ENCODE measurements at places on chromosomes 7 and 10.

DNA sequence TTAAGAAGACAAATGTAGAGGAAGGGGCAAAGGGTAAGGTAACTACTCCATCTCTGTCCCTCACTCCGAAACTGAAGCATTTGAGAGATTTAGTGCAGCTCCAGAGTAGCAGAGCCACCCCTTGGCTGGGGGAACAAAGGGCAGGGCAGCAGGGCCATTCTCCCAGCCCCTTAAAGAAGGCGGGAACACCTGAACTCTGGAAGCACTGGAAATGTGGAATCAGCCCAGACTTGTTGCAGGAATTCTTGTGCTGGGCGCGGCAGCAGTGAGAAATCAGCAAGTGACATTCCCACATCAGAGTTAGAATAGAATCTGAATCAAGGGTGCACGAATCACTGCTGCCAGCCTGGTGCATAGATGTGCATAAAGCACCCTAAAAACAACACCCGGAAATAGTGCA, 34.4 kb upstream of the GRM8 start:
- DNase-seq = no peak

- DNase-seq = no peak
Measured at GRCh38 chr7:1985042-1985441, 247.7 kb downstream of the MAD1L1 start.

DNA sequence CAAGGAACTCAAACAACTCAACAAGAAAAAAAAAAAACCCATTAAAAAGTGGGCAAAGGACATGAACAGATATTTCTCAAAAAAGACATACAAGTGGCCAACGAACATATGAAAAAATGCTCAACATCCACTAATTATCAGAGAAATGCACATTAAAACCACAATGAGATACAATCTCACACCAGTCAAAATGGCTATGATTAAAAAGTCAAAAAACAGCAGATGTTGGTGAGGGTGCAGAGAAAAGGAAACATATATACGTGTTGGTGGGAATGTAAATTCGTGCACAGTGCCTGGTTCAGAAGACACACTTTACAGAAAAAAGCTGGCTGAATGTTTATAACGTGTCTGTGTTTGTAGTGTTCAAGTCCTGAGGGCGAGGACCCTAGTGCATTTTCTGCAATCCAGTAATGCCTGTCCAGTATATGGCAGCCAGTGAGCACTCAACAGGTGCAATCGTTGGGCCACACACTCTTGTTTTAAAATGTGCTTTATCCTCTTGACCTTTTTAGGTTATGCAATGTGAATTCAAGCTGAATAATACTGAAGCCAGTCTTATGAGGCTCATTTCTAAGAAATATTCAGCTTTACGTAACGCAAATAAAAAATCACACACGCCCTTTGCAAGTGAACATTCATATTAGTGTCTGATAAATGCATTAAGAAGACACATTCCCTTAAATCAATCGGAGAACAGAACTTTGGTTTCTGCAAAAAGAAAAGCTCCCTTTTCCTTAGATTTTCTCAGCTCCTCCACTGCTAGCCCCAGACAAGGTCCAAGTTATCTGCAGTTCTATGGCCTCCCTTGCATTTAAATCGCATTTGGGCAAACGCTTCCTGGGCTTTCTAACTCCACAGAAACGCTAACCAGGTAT, 813 bp upstream of the MTURN start:
- DNase-seq = no peak

DNA sequence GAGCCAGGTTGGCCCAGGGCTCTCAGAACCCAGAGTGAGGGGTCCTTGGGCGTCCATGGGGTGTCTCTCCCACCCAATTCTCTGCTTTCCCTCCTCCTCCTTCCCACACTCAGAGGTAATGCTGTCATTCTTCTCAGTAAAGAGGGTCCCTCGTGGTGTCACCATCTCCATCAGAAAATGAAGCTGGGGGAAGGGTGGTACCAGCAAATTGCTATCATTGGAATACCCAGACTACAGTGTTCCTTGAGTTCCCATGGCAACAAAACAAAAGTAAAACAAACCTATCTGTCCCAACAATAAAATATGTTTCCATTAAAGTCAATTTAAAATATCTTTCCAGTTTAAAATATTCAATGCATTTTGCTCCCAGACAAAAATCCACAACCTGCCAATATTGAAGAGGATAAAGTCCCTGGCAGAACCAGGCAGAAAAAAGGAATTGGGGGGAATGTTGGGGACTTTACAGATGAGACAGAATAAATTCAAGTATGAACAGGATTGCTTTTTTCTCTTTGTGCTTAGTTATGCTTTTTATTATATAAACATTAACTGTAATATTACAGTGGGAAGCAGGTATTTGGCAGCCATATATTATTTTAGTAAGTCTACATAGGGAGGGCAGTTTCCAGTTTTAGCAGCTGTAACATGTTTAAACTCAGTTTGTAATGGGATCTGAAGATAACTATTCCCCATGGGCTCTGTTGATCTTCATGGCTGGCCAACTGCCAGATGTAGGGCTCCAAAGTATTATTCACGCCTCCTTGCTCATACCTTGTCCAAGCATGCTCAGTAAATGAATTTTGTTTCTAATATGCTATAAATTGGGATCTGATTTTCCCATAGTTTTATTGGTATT, 182.1 kb downstream of the ARID5B start:
- DNase-seq = peak; percentile 13

- no peak for DNase-seq
Measured at GRCh38 chr7:42729053-42729765, 182.7 kb downstream of the C7orf25 start.

- DNase-seq = no peak
Measured at GRCh38 chr10:110775406-110775805, 96.3 kb upstream of the PDCD4 start.

DNA sequence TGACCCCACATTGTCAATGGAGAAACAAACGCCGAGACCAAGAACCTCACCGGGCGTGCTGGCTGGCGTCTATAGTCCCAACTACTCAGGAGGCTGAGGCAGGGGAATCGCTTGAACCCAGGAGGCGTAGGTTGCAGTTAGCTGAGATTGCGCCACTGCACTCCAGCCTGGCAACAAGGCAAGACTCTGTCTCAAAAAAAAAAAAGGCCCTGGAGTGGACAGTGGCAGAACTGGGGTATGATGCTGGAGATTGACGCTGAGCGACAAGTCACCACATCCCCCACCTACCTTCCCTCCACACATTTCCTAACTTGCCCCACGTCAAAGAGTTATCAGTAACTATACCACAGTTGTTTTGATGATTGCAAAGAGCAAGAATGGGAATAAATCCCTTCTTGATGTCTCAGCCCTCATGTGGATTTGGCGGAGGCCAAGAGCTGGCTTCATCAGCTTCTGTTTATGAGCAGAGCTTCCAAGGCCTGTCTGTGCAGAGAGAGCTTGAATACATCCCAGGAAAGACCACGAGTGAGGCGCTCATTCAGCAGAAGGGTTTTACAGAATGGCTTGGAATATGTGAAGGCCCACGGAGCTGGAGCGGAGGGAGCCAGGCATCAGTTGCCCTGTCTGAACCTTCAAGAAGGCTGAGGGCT, 28.0 kb upstream of the TNS3 start:
- no peak for DNase-seq

- DNase-seq = no peak
Measured at GRCh38 chr10:649798-650440, 39.5 kb downstream of the DIP2C start.

DNA sequence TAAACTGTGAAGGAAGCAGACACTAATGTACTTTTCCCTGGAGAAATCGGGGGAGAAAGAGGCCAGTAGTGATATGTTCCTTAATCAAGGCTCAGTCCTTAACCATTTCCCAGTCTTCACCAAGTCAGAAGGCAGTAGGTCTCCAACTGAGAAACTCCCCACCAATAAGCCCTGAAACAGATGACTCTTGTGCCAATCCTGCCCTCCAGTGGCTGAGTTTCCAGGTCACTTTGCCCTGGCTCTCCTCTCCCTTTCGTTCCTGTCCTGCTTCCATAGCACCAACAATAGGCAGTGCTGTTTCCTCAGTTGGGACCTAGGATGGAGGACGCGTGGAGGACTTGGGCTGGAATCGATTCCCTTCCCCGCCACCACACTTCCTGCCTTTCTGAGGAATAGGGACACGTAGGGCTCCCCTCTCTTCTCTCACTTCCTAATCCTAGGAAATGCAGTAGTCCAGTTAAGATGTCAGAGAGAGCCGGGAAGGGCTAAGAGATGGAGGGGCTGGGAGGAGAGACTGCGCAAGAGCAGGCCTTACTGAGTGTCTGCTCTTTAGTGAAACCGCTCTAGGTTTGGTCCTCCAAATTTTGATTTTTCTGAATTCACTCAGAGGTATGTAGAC, 23.4 kb downstream of the ATOH7 start:
- DNase-seq = no peak

- no peak for DNase-seq
Measured at GRCh38 chr7:159115601-159116501, 28.8 kb downstream of the VIPR2 start.

- no peak for DNase-seq
Measured at GRCh38 chr7:291373-292092, 1.6 kb downstream of the FOXL3 start.

DNA sequence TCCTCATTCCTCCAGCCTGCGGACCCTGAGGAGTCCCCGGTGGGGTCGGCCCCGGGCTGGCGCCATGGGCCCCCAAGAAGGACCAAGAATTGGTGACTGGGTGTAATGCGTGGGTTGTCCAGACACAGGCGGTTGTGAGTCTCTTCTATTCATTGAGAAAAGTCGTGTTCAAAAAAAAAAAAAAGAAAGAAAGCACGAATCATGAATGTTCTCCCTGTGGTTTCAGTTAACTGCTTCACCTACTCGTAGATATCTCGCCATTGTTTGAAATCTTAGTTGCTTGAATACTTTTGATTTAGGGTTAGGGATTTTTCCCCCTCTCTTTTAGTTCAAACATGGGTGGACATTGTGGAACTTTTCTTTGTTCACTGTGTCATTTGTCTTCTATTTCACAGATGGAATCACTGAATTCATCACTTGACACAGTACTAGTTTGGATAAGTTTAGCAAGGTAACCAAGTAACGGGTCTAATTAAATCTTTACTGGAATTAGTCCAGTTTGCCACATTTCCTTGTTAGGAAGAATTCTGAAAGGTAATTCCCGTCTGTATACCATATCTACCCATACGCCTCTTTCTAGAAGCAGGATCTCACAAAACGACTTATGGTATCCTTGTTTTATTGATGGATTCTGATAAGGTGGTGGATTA, 775 bp downstream of the STARD3NL start:
- DNase-seq = no peak

DNA sequence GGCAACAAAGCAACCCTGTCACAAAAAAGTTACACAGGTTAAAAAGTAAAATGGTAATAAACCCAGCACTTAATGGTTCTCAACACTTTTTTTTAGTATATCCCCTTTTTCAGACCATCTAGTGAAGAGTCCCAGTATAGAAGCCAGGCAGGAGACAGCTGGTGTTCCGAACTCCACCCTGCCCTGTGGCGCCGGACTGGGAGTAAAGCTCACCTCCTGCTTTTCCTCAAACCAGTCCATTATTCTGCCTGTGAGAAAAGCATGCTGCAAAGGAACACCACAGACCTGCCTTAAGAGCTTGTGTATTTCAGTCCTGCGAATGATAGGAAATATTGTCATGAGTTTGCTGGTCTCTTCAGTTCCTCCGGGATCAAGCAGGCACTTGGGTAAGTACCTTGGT, 81.0 kb downstream of the EZH2 start:
- DNase-seq = no peak

DNA sequence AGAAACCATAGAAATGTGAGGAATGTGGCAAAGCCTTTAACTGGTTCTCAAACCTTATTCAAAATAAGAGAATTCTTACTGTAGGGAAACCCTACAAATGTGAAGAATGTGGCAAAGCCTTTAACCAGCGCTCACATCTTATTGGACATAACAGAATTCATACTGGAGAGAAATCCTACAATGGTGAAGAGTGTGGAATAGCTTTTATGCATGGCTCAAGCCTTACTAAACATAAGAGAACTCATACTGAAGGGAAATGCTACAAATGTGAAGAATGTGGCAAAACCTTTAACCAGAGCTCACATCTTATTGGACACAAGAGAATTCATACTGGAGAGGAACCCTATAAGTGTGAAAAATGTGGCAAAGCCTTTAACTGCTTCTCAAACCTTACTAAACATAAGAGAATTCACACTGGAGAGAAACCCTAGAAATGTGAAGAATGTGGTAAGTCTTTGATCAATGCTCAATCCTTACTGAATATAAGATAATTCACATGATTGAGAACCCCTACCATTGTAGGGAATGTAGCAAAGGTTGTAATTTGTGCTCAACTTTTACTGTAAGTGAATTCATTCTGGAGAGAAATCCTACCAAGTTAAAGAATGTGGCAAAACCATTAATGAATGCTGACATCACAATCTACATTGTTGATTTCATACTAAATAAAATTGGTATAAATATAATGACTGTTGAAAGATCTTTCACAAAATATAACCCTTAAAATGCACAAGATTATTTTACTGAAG, 142.5 kb upstream of the ZNF479 start:
- no peak for DNase-seq

DNA sequence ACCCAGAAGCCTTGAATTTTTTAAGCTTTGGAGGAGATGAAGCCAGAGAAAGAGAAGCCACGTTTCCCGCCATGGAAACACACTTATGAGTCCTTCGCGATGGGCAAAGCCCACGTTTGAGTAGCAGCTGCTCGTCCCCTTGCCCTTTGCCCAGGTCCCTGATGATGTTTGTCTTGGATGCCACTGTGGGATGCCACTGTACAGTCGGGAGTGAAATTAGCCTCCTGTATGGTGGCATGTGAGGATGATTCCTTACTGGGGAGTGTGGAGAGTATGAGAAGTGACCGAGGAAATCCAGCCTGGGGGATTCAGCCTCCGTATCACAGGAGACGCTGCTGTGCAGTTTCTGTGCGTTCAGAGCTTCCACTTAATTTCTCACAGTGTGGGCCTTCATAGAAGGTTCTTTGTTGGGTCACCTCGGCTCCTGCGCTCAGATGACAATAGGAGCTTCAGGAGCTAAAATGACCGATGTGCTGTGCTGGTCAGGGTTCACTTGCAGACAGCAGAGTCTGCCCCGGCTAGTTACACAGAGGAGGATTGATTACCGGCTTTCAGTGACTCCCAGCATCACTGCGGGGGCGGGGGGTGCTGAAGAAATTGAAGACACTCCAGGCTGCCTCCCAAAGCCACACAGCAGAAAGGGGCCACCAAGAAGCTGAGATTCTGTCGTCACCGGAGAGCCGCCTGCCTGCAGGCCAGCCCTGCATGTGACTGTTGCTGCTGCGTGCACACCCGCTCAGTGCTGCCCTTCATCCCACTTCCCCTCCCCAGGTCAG, 122.1 kb upstream of the SFMBT2 start:
- no peak for DNase-seq

GRCh38 chr7:23207884-23208283, 26.0 kb downstream of the NUP42 start:
- peak; percentile 84 for DNase-seq

GRCh38 chr7:27115221-27116026, 12.9 kb upstream of the HOXA2 start:
- DNase-seq = no peak

DNA sequence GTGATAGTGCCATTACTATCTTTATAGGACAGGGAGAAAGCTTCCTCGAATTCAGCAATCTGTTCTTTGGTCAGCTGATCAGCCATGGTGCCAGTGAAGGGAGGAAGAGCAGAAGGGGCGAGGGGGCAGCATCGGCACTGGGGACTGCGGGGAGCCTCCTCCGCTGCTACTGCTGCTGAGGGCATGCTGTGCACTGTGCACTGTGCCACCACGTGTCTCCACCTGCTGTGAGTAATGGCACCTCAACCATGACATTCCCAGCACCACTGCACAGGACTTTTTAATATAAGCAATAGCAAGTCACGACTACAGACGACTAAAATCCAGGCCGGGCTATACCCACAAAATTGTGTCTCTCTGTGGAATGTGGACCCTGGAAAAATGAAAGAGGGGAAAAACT, 105.0 kb upstream of the LANCL2 start:
- no peak for DNase-seq

- no peak for DNase-seq
Measured at GRCh38 chr7:70317356-70317755, 719.1 kb downstream of the AUTS2 start.
